NCI-H1105 (cell line): ENCODE measurements at places on chromosomes 6 and 20.

GRCh38 chr6:152634773-152635172, 2.4 kb downstream of the SYNE1 start:
- no peak for DNase-seq

- no peak for DNase-seq
Measured at GRCh38 chr6:21085643-21086042, 507.9 kb upstream of the SOX4 start.

DNA sequence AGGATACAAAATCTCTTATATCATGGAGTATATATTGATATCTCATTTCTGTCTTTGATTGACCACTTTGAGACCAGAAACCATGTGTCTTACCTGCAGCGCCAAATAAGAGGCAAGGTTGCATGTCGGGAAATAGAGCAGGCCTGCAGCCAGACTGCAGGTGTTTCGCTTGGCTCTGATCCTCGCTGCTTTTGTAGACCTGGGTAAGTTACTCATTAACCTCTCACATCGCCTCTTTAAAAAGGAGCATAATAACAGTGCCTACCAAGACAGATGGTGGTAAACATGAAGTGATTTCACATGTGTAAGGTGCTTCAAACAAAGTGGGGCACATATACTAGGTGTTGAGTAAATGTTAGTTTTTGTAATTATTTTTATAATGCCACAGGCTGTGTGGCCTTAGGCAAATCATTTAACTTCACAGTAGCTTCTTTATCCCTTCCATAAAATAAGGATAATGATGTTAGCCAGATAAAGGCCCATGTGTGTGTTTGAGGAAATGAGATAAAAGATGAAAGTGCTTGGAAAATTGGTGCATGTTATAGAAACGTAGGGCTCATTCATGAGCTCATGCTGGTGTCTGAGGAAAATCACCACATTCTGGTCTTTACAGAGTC, 248.8 kb upstream of the MAP3K7 start:
- peak; percentile 35 for DNase-seq

GRCh38 chr20:59063358-59064213, 21.0 kb upstream of the PRELID3B start:
- no peak for DNase-seq

GRCh38 chr6:1629316-1629715, 19.6 kb downstream of the FOXC1 start:
- no peak for DNase-seq
